LoVo (cell line): ENCODE measurements at places on chromosomes 3 and 15.

DNA sequence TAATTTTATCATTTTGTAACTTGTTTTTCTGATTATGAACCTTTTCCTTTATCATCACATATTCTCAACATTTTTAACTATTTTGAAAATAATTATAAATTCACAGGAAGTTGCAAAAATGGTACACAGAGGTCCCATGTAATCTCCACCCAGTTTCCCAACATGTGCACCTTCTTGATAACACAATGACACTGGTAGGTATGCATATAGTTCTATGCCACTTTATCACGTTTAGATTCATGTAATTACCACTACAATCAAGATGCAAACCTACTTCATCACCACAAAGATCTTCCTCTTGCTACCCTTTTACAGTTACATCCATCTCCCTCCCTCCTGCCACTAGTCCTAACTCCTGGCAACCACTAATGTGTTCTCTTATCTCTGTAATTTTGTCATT is 413.9 kb downstream of the SHQ1 start:
- DNase-seq = no peak

- DNase-seq = no peak
These were observed 37.8 kb upstream of the CTXND1 start for GRCh38 chr15:80289528-80290495.

GRCh38 chr15:92886815-92887214 is 13.3 kb upstream of the CHD2 start:
- no peak for DNase-seq

- no peak for DNase-seq
These were observed 36.6 kb downstream of the ATP2B2 start for GRCh38 chr3:10468613-10469354.

DNA sequence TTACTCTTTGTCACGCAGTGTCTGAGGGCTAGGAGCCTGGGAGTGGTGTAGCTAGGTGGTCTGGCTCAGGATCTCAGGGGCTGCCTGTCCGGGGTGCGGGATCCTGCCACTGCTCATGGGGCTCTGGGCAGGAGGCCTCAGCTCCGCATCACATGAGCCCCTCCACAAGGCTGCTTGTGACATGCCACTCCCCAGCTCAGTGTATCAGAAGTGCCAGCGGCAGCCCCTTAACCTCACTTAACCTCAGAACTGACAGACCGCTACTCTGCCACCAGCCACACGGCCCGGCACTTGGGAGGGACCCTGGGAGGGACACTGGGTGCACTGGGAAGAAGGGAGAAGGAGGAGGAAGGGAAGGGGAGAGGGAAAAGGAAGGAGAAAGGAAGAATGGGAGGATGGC is 87.9 kb downstream of the FBLN2 start:
- no peak for DNase-seq

GRCh38 chr15:44137750-44138149 is 57.3 kb downstream of the FRMD5 start:
- DNase-seq = no peak
